ENCODE measurements at places on chromosomes 3 and 15.
A peak's percentile ranks its signal among the peaks of the same experiment; 100 is the strongest.

DNA sequence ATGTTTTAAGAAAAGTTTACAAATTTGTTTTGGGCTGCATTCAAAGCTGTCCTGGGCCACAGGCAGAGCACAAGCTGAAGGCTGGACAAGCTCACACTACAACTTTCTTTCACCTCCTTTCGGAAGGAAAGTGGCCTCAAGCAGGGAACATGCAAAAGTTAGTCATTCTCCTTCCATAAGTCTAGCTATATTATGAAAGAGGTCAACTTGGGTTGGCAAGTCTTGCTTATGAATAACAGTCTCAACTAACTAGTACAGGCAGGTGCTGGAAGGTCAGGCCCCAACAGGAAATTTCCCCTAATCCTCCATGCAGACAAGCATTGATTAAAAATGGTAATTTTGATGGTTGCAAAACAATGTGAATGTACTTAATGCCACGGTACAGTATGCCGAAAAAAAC lies 69.4 kb downstream of the OSBPL10 start:
- DNase-seq, result no peak

GRCh38 chr3:106068795-106069194 lies 200.0 kb upstream of the CBLB start:
- no peak for DNase-seq

GRCh38 chr15:66957431-66957720 lies 108.0 kb upstream of the SMAD3 start:
- no peak for DNase-seq

DNA sequence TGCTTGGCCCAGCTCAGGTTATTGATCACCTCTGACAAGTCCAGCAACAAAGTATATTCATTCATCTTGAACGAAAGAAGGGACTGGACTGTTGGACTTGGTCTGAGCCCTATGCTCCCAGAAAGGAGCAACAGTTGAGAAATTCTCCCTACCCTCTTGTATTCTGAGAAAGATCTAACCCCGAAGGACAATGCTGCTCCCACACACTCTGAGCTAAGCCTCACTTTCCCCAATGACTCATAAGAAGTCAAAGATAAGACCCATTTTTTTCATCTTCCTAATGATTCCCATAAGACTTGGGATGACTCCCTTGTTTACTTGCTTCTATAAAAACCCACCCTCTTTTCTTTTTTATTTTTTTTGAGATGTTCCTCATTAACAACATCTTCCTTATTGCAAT lies 549.4 kb upstream of the MDFIC2 start:
- peak; percentile 53 for DNase-seq

GRCh38 chr3:171753665-171754408 lies 56.4 kb downstream of the PLD1 start:
- no peak for DNase-seq

- DNase-seq, result no peak
Measured at GRCh38 chr3:8503871-8504610, 2.4 kb downstream of the LMCD1 start.

DNA sequence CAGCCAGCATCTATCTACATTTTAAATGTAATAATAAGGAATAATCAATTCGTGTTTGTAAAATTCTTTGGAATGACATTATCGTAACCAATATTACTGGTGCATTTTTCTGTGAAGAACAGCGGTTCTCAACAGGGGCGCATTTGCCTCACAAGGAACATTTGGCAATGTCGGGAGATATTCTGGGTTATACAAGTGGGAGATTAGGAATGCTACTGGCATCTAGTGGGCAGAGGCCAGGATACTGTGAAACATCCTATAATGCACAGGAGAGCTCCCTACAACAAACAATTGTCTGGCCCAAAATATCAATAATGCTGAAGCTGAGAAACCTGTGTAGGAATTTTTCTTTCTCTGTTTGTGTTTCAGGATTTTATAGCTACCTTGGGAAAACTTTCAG lies 25.0 kb downstream of the ACP3 start:
- DNase-seq, result no peak

- DNase-seq, result no peak
Measured at GRCh38 chr3:172341482-172342059, 106.7 kb downstream of the GHSR start.

- DNase-seq, result no peak
Measured at GRCh38 chr3:60588806-60589205, 662.4 kb downstream of the FHIT start.

DNA sequence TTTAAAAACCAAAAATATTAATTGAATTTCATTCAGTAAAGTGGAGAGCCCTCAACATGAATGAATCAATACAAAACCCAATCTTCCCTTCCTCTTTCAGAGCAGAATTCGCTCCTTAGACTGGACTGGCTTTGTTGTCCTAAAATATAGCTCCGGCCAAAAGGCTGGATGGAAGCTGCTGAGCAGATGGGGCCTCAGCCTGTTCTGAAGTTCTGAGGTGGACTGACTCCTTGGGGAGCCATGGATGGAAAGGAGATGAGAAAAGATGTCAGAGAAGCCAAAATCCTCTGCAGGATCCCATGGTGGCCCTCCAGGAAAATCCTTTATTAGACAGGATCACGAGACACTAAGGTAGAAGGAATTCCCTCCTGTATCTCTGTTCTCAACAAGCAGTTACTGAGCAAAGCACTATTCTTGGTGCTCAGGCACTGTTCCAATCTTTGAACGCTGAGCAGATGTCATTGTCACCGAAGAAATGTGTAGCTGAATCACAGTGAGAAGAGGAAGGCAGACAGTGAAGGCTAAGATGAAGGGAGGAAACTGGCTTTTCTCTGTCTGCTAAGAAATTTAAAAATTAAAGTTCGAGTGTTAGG lies 122.0 kb downstream of the SEMA6D start:
- DNase-seq, result no peak

- no peak for DNase-seq
Measured at GRCh38 chr15:80265021-80265420, 13.0 kb upstream of the CTXND1 start.

GRCh38 chr3:58514405-58514804 lies 22.5 kb downstream of the KCTD6 start:
- DNase-seq, result no peak

- DNase-seq, result peak; percentile 51
Measured at GRCh38 chr3:185537369-185537970, 14.9 kb downstream of the LIPH start.

- DNase-seq, result no peak
Measured at GRCh38 chr3:196995646-196996355, 27.2 kb upstream of the PIGZ start.

DNA sequence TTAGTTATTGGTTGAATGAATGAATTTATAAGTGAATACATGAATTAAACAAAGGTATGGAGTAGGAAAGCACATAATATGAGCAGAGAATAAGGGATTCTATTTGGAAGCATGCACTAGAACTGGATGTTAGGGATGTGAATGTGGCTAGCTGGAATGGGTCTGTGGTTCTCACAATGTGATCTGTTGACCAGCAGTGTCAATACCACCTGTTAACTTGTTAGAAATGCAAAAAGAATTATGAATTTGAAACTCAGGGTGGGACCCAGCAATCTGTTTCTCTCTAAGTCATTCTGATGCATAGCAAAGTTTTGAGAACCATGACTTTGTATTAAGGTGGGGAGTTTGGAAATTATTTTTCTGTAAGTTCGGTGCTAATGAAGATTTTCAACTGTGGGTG lies 41.0 kb upstream of the SATB1 start:
- DNase-seq, result no peak

DNA sequence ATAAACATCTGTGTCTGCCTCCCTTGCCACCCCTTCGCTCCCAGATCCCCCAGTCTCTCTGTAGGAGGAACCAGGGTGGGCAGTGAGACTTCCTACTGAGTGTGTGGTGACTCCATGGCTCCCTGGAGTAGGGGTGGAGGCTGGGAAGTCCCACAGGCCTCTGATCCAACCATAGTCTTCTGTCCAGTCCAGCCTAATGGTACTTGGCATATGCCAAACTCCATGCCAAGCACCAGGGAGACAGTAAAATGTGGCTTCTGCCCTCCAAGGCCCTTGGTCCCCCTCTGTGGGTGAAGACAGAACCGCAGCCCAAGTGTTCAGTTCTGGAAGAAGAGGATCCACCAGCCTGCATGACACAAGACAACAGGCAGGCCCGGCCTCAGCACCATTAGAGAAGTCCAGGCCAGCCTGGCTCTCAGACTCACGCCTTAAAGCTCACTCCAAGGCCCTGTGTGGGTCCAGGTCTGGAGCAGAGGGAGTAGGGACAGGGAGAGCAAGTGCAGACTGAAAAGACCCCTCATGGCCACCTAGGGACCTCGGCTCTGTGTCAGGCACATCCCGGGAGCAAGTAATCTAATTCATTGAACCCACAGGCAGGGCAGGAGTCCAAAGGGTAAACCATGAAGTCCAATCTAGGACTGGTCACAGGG lies 112.7 kb downstream of the ETFA start:
- DNase-seq, result no peak

- no peak for DNase-seq
Measured at GRCh38 chr3:5809586-5810246, 622.2 kb downstream of the EDEM1 start.

GRCh38 chr15:88918738-88919137 lies 5.6 kb upstream of the MFGE8 start:
- DNase-seq, result peak; percentile 98

DNA sequence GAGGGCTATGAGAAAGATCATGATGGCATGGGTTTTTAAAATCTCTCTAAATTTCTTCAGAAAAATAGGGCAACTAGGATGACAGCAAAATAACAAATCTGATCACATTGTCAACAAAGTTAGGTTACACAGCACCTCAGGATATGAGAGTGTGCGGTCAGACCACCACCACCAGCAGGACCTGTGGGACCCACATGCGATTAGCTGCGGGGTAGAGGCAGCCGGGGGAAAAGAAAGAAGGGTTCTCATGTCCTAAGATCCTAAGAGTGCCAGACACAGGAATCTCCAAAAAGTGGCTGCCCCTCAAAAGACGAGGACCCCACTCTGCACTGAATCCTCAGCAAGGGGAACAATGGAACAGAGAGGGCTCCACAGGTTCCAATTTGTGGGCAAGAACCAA lies 15.6 kb downstream of the CHRNA3 start:
- no peak for DNase-seq

DNA sequence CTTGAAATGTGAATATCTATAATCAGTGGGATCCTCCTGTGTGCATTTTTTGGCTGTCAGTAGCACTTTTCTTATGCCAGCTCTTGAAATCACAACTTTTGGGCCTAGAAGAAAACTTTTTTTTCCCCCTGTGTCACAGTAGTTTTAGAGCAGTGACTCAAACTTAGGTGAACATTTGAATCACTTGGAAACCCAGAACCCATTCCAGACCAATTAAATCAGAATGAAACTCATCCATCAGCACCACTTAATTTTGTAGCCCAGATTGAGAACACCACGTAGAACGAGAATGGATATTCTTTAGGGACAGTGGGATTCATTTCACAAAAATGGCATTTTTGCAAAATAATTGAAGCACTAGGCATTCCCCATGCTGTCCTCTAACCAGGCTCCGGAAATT lies 224.8 kb upstream of the NANOGP8 start:
- no peak for DNase-seq

DNA sequence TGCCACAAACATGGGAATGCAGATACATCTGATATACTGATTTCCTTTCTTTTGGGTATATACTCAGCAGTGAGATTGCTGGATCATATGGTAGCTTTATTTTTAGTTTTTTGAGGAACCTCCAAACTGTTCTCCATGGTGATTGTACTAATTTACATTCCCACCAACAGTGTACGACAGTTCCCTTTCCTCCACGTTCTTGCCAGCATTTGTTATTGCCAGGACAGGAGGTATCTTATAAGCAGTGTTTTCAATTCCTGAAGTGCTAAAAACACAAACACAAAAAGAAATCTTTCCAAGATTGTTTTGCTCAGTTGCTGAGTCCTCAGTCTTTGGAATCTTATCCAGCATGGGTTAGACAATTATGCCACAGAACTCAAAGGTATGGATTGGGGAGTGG lies 13.5 kb downstream of the GTF2E1 start:
- DNase-seq, result no peak

- no peak for DNase-seq
Measured at GRCh38 chr15:26126070-26126469, 262.9 kb upstream of the ATP10A start.

DNA sequence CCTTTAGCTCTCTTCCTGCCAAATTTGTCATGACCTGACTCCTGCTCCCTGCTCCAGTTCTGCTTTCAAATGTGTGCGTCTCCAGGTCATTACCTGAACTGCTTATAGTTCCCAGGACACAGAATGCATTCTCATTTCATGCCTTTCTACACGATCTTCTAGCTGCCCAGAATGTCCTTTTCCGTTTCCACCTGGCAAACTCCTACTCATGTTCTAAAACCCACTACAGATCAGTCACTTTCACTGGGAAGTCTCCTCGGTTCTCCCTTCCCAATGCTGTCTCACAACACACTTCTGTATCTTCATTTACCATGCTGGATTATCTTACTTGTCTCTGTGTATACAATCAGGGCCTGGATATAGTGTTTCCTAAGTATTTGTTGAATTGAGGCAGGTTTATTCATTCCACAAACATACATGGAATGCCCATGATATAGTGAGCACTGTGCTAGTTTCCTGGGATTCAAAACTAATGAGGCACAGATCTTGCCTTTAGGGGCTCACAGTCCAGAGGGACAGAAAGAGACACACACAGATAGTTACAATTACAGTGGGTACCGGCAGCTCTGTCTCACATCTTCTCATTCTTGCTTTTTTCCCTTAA lies 1.6 kb upstream of the NOX5 start:
- no peak for DNase-seq

GRCh38 chr3:30631243-30631904 lies 25.0 kb downstream of the TGFBR2 start:
- DNase-seq, result no peak

DNA sequence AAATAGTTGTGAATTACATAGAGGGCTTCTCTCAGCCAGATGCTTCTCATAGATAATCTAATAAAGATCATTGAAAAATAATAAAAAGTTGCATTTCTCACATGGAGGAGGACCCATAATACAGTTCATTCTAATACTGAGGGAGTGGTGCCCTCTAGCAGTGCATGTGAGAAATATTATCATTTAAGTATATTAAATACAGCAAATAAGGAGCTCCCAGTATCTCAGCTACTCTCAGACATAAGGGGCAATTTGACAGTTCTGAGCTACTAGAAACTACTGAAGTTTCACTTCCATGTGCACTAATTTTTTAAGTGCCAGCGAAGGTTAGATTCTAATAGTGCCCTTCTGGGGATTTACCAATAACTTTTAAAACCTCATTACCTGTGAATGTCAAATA lies 188.3 kb downstream of the IL5RA start:
- no peak for DNase-seq

Measured in BJ (cell line).